CD4-positive, alpha-beta T cell treated with Interferon gamma for 1 hour (primary cell): ENCODE measurements at places on chromosomes 2 and 18.

- DNase-seq, result no peak
Observed at GRCh38 chr2:52402128-52402527, 1365.5 kb upstream of the CHAC2 start.

DNA sequence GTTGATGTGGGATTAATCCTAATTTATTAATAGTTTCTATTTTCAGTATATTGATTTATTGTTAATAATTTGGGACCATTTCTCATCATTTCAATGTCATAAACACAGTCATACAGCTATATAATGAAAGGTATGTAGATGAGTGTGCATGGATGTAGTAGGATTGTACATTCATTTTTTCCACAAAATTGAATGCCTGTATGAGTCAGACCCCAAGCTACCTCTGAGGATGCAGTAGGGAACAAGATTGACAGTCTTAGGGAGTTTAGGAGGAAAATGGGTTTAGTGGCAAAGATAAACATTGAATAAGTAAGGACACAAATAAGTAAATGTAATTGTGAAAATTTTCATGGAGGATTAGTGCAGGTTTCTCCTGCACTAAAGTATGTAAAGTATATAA lies 14.1 kb upstream of the TMEFF2 start:
- DNase-seq, result no peak

DNA sequence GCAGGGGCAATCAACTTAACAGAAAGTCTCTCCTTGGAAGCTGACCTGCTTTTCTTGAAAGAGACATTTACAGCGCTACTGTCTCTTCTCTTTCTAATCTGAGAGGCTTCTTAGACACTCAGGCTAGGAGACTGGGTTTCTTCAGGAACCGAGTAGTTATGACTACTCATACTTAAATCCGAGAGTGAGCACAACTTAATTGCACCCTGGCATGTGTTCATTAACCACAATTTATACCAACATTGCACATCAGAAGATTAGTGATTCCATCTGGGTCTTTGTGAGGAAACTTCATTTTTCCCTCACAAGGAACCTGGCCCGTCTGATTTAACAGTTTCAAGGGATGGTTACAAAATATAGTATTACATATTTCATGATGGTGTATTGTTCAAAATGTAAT lies 176.9 kb downstream of the UBE2E3 start:
- DNase-seq, result no peak

- DNase-seq, result no peak
Observed at GRCh38 chr2:235384624-235385023, 109.2 kb upstream of the AGAP1 start.

DNA sequence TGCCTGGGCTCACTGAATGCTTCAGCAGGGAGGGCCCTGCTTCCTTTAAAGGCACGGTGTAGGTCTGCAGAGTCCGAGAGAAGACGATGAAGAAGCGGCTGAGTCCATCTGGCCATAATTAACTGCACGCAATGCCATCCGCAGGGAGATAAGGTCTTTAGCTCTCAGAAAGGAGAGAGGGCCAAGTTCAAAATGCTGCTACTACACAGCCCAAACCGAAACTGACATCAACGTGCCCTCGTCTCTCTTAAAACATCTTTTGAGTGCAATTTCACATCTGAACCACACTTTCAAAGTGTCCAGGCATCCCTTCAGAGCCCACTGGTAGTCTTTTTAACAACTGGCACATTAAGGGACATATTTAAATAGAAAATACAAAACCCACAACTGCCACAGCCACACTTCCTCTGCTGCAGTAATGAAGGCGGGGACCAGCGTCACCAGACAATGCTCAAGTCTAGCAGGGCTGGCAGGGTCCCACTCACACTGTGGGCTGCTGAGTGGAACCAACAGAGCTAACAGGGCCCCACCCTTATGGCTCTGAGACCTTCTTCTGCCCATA lies 35.8 kb downstream of the ST3GAL5 start:
- DNase-seq, result peak; percentile 83

GRCh38 chr2:217530392-217531090 lies 472.3 kb downstream of the TNS1 start:
- no peak for DNase-seq

DNA sequence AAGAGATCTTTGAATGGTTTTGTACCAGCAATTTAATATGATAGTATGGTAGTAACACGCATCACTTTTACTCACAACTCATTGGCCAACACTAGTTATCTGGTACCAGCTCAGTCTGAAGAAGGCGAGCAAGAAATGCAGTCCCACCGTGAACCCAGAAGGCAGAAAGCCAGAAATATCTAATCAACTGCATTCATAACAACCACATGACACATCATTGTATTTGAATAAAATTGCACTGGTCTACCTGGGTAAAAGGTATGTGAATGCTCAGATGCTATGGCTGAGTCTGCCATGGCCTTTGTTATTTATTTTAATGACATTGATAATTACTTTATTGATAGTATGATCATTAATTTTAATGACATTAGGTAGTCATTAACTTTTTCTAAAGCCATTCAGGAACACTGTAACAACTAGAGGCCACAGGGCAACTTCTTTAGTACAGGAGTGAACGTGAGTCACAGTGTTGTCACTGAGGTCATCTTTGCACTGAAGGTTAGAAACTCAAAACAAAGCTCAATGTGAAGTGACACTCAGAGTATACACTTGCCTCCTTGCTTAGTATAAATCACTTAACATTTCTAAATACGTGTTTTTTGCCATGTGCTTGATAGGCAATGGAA lies 475.6 kb upstream of the TNP1 start:
- no peak for DNase-seq

DNA sequence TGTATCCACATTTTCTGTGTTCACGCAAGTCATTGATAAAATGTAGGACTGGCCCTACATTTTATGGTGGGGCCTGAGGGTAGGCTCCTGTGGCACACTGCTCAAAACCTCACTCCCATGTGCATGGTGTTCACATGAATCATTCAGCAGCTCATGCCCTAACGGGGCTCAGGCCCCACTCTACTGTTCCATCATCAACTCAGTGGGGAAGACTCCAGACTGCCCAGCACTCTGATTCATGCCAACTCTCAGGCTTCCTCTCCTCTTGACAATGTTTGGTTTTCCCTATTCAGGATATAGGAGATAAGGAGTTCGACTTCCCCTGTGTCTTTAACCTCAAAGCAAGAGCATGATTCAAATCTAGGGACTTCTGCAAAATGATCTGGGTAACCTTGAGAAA lies 92.0 kb upstream of the BOD1L2 start:
- no peak for DNase-seq

DNA sequence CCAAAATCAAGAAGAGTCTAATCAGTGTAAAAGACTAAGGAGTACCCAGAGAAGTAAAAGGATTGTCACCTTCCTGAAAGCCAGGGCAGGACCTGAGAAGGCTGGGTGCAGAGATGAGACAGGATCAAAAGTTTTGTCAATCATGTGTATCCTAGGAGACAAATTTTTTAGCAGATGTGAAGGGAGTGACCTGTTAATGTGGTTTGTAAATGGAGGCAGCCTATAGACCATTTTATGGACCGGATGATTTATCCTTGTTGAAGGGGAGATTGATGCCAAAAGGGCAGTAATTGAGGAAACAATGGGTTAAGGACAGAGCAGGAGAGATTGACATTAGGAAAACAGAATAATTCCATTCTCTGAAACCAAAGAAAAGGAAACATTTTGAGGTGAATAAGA lies 813 bp downstream of the NDC80 start:
- no peak for DNase-seq

DNA sequence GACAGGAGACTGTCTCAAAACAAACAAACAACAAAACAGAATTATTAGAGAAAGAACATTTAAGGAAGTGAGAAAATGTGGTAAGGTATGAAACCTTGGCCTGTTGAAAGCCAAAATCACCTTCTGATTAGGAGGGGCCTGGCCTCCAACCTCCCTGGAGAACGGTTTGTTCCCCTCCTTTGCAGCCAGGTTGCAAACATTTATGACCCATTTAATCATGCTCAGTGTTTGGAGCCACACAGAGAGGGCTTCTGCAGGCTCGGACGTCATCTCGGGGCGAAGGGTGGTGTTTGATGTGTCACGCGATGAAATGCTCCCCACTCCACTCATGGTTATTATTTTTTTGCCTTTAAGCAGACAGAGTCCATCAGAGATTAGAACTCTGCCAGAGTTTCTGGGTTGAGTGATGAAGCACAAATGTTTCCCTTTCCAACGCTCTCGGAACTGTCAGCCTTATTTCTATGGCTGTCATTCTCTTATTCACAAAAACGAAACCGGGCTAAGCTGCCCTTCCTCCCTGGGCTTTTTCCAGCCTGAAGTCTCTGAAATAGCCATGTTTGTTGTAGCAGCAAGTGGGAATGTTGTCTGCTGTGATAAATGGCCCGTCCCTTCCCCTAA lies 33.6 kb upstream of the ROCK2 start:
- DNase-seq, result no peak

DNA sequence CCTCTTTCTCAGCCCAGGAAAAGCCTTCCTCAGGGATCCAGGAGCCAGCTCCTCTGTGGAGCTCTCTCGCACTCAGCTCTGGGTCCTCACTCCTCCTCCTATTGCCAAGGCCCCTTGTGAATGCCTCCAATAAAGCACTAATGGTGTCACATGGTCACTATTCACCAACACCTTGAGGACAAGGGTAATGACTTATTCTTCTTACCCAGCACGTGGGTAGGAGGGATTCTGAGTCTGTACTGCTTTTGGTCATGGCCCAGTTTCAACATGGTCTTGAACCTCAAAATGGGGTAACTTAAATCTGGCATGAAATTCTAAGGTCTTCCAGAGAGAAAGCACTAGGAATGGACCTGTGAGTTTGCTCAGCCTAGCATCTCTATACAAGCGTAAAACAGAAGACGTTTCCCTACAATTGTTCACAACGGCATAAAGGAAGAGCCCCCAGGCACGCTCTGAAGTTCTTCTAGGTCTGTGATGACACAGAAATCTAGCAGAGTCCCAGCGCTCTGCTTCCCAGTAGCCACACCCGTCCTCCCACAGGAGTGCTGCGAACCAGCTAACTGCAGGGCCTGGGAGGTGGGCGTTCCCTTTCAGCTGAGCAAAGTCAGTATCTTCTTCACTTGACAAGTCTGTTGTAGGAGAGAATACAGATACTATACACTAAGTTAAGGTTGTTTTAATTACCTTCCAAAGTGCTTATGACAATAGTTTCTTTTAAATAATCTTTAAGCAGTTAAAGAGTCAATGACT lies 14.6 kb upstream of the KIDINS220 start:
- no peak for DNase-seq

GRCh38 chr2:188629753-188630527 lies 338.3 kb downstream of the GULP1 start:
- no peak for DNase-seq

DNA sequence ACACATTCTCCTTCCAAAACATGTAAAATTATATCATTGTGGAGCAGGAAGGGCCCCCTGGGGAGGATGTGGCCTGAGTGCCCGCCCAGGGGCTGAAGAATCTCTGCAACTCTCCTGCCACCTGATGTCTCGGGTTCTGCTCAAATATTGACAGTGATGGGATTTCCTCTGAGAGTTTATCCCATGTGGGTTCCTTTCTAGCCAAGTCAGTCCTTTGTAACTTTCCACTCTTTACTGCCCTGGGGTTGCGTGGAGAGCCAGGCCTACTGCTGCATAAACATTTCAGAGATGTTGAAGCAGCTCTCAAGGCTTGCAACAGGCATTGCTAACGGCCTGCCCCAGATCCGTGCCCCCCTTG lies 4.0 kb upstream of the RAB17 start:
- DNase-seq, result no peak

GRCh38 chr18:64100116-64100922 lies 48.6 kb downstream of the LINC00305 start:
- no peak for DNase-seq

- DNase-seq, result no peak
Observed at GRCh38 chr18:63567276-63567675, 19.9 kb upstream of the SERPINB13 start.

DNA sequence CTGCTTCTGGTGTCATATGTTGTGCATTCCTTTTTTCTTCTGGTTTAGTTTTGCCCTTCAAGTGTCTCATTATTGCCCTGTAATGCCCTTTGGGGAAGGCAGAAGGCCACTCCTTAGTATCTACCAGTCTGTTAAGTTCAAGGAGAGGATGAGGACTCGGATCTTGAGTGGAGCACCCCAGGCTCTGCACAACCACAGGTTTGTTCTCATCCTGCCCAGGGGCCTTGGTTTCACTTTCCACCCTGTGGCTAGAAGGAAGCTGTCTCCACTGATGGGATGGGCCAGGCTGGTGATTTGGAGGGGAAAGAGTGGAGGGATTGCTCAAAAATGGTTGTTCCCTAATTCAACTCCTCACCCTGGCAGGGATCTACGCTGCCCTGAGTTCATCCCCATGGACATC lies 30.2 kb upstream of the RAB11FIP5 start:
- DNase-seq, result no peak

GRCh38 chr18:78998371-78999071 lies 18.9 kb downstream of the SALL3 start:
- DNase-seq, result no peak

DNA sequence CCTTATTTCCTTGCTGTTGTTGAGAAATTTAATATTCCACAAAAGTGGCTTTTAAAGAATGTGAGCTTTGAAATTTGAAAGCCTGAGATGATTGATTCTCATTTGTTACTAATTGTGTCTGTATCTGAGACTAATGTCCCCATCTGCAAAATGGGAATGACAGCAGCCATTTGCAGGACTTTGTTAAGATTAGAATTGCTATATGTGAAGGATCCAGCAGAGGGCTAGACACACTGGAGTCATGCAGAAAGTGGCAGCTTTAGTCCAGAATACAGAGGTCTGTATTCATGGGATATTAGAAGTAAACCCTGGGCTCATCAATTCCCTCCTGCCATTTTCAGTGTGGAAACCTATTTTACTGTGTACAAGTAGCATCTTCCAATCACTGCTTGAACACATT lies 296.5 kb upstream of the GYPC start:
- DNase-seq, result no peak

DNA sequence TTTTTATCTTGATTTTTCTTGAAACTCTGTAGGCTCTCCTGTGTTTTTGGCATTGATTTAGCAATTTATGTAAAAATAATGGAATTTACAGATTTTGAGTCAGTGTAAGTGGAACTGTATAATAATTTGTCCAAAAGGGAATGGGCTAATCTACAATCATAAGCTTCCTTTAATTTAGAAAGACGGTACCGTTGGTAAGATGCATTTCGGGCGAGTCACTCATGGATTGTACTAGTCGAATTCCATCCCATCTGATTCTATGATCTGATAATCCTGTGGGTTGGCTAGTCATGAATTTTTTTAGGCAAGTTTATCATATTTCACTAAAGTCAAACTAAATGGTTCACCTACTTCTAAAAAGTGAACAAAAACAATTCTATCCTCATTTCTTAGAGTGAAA lies 133.4 kb downstream of the ZNF407 start:
- DNase-seq, result no peak

- DNase-seq, result no peak
Observed at GRCh38 chr2:39696838-39697237, 31.1 kb downstream of the TMEM178A start.
